Left ventricle myocardium superior (tissue), 1 donor: ENCODE measurements at places on chromosomes 6 and 20. TPM values are rescaled to one million over a fixed set of nuclear protein-coding genes. Genes with fewer than 3 reads are reported as not detected.

Gene BANF2
- total RNA-seq: not detected

Gene BIRC7
- total RNA-seq: not detected

Gene FKBP1A
- total RNA-seq: 135 TPM

Gene TCF21
- total RNA-seq: 3.3 TPM

Gene ADTRP
- total RNA-seq: not detected

Gene ARMC12
- not detected for total RNA-seq
